GM12878 (cell line): ENCODE measurements at places on chromosomes 6 and 20. TPM values are rescaled to one million over a fixed set of nuclear protein-coding genes. Genes with fewer than 3 reads are reported as not detected.

DNA sequence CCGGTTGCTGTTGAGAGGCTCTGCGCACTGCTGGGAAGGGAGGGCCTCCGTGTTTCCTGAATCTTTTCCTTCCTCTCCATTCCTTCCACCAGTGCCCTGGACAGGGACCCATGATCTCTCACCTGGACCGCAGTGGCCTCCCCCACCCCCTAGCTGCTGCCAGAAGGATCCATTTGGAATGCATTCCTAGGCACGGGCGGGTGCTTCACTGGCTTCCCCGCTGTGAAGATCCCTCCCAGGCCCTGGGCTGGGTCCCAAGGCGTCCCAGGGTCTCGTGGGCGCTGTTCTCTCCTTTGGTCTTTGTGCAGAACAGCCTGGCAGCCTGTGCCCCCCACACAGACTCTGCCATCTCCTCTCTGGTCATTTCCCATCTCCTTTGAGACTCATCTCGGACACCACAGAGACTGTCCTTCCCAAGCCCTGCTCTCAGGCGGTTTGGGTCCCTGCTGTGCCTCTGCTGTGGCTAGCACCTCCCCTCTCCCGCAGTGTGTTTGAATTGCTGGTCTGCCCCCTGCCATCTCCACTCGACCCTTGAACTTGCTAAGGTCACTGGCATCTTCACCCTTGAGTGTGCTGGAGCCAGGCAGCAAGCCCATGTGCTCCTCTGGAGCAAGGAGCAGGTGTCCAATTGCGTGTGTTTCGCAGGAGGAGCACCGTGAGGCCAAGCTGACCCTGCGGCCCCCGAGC is 59.0 kb downstream of the TCP11 start:
- no peaks in the 10 kb centered on the region for H3K4me1 ChIP-seq
- H3K4me3 ChIP-seq = no peak overlapping the region
- no peak for DNase-seq
- no peaks in the 10 kb centered on the region for H3K27me3 ChIP-seq
- H3K36me3 ChIP-seq = no peaks in the 10 kb centered on the region

DNA sequence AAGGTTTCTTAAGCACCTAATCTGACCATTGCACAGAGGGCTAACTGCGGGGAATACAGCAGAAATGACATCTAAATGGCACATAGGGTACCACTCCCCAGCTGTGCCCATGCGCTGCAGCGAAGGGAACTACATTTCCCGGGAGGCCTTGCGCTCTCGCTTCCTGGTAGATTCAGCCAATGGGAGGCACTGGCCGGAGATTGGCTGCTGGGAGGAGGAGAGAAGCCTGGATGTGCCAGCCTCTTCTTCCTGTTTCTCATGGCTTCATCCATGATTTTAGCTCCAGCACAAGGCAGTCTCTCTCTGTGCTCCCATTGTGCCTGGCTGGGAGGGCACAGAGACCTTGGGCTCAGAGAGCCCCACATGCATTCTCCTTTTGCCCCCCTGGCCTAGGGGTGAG is 101.7 kb upstream of the FOXA2 start:
- no peak for DNase-seq
- no peaks in the 10 kb centered on the region for H3K36me3 ChIP-seq
- H3K27me3 ChIP-seq = no peaks in the 10 kb centered on the region
- no peak overlapping the region for H3K27ac ChIP-seq
- H3K4me3 ChIP-seq = no peak overlapping the region
- no peaks in the 10 kb centered on the region for H3K4me1 ChIP-seq

Gene CALHM5
- total RNA-seq = not detected in 2 replicates

DNA sequence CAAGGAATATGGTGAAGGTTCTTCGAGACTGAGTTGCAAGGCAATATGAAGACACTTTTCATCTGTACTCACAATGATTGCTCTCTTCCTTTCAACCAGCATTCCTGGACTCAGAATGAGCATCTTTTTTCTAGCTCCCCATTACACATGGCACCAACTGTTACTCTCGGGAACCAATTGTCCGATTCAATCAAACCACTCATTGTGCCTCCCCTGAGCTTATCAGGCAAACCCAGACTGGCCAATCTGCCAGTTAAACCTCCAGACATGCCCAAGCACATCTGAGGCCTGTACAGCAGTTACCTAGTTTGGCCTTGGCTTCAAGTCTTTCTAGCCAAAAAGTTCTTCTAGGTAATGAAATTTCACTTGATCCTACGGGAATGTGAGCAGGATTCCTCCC is 164.1 kb downstream of the ID4 start:
- no peaks in the 10 kb centered on the region for H3K4me1 ChIP-seq
- no peak for DNase-seq
- H3K36me3 ChIP-seq = no peaks in the 10 kb centered on the region
- no peaks in the 10 kb centered on the region for H3K27me3 ChIP-seq
- H3K27ac ChIP-seq = no peak overlapping the region

DNA sequence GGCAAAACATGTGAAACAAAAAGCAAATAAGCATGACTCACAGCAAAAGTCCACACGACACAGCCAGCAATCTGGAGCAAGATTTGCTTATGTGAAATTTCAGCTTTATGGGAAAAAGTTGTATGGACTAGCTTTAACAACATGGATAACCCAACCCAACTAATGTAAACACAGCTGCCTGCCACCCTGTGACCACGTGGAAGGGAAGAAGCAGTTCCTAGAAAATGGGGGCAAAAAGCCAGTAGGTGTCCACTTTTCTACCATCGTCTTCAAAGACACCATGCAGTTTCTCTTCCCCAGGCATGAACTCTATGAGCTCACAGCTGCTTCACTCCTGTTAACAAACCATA is 425.4 kb upstream of the RNF217 start:
- H3K27me3 ChIP-seq = no peaks in the 10 kb centered on the region
- H3K4me1 ChIP-seq = no peaks in the 10 kb centered on the region
- H3K36me3 ChIP-seq = no peaks in the 10 kb centered on the region
- H3K4me3 ChIP-seq = no peak overlapping the region
- no peak overlapping the region for H3K27ac ChIP-seq

Gene CRISP3
- not detected in 2 replicates for total RNA-seq

GRCh38 chr20:4957939-4958362 is 43.4 kb downstream of the SLC23A2 start:
- DNase-seq = no peak
- no peak overlapping the region for H3K27ac ChIP-seq
- H3K4me3 ChIP-seq = no peak overlapping the region
- no peaks in the 10 kb centered on the region for H3K27me3 ChIP-seq
- peaks cover 13% of the 10 kb centered on the region for H3K4me1 ChIP-seq
- no peaks in the 10 kb centered on the region for H3K36me3 ChIP-seq

DNA sequence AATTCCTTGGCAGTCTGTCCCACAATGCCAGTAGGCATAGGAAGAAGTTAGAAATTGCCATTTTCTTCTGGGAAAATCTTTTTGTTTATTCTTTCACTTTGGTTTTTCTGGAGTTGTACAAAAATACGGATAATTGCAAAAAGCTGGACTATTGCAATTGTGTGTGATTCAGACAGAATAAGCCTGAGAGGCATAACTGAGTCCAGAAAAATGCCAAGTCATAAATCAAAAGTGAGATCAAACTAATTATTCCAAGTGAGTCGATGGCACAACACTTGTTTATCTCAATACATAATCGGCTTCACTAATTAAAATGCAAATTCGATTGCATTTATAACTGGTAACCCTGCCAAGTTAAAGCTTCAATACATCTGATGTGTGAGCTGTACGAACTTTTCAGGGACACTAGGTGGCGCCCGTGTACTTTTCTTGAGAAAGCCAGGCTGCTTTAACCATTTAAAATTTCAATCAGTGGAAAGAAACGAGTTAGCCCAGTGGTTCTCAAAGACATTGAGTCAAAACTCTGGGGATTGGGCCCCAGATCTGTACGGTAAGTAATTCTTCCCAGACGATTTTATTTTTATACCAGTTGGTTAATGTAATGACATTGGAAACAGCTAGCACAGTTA is 102.6 kb downstream of the LAMP5 start:
- no peak for DNase-seq
- H3K4me3 ChIP-seq = no peak overlapping the region
- H3K27ac ChIP-seq = no peak overlapping the region
- H3K36me3 ChIP-seq = no peaks in the 10 kb centered on the region
- H3K4me1 ChIP-seq = peaks cover 18% of the 10 kb centered on the region
